ENCODE measurements at places on chromosomes 12 and 14. TPM values are rescaled to one million over a fixed set of nuclear protein-coding genes. Genes with fewer than 3 reads are reported as not detected.

EFS gene
- total RNA-seq: 6.5 TPM

NT5DC3 gene
- total RNA-seq: 12.0 TPM

GALNT16 gene
- 6.3 TPM for total RNA-seq

MYO1A gene
- total RNA-seq: not detected

POTEG gene
- not detected for total RNA-seq

CCDC196 gene
- total RNA-seq: not detected

OR4K14 gene
- not detected for total RNA-seq

CLEC12A gene
- not detected for total RNA-seq

NOVA1 gene
- 8.9 TPM for total RNA-seq

SRRM4 gene
- 0.46 TPM for total RNA-seq

RPL10L gene
- total RNA-seq: not detected

PLEKHA5 gene
- 38.9 TPM for total RNA-seq

MANSC4 gene
- not detected for total RNA-seq

SLC38A4 gene
- total RNA-seq: 1.5 TPM

ASIC1 gene
- 8.2 TPM for total RNA-seq

TMTC2 gene
- total RNA-seq: 1.7 TPM

MMP19 gene
- 4.7 TPM for total RNA-seq
